ENCODE measurements at places on chromosomes 6 and 20. TPM values are rescaled to one million over a fixed set of nuclear protein-coding genes. Genes with fewer than 3 reads are reported as not detected.

The OR2H2 gene
- not detected for total RNA-seq

The HLA-DOA gene
- total RNA-seq, result not detected

The PRKN gene
- not detected for total RNA-seq

The APOM gene
- total RNA-seq, result 1.8 TPM

The ULBP3 gene
- total RNA-seq, result 10.3 TPM

The OTOR gene
- total RNA-seq, result not detected

The TAF8 gene
- 43.1 TPM for total RNA-seq

GRCh38 chr6:111680015-111680712, 74.5 kb upstream of the TRAF3IP2 start:
- no peak overlapping the region for H3K4me3 ChIP-seq
- H3K36me3 ChIP-seq, result peaks cover 3% of the 10 kb centered on the region
- H3K4me1 ChIP-seq, result no peaks in the 10 kb centered on the region
- H3K27ac ChIP-seq, result no peak overlapping the region
- no peak for DNase-seq

DNA sequence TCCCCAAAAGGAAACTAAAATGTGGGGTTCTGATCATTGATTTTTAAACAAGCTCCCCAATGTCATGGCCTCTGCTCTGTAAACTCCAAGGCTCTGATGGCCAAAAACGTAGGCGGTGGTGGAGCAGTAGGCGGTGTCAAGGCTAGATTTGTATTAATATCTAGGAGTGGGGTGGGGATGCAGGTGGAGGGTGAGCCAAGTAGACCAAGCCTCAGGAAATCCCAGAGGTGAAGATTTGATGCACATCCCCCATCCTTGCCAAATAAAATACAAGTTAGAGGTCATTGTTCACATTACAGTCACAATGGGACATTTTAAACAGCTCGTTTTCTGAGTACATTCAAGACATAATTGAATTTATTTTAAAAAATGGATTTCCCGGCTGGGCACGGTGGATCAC, 30.9 kb upstream of the TBC1D7 start:
- H3K27ac ChIP-seq, result no peak overlapping the region
- no peaks in the 10 kb centered on the region for H3K36me3 ChIP-seq
- H3K4me1 ChIP-seq, result peaks cover 45% of the 10 kb centered on the region
- H3K27me3 ChIP-seq, result no peaks in the 10 kb centered on the region

GRCh38 chr6:142374091-142374770, 72.4 kb downstream of the ADGRG6 start:
- H3K27ac ChIP-seq, result no peak overlapping the region
- peaks cover 28% of the 10 kb centered on the region for H3K4me1 ChIP-seq
- no peak for DNase-seq
- H3K27me3 ChIP-seq, result no peaks in the 10 kb centered on the region

DNA sequence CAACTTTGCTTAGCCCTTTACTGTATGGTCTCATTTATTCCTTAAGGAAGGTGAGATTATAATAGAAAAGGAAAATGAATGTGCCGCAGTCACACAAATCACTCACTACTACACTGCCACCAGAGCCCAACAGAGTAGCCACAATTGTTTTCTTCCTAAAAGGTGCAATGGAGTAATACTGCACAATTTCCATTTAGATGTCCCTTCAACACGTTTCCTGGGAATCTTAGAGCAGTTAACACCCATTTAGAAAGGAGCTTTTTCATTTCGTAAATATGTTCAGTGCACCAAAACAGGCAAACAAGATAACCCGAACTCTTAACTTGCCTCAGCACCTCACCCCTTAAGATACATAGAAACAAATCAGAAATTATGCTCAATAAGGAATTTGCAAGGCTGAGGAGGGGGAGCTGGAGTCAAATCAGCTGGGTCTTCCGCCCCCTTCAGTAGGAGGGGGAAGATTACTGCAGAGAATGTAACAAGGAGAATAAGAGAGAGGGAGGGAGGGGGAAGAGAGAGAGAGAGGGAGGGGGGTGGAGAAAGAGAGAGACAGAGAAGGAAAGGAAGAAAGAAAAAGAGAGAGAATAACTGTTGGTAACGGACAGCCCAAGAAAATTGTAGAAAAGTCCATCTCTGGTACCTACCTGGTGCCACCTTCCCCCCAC, 155.5 kb downstream of the BCAS1 start:
- peak overlapping the region; percentile 68 for H3K4me3 ChIP-seq
- DNase-seq, result peak; percentile 75
- H3K4me1 ChIP-seq, result peaks cover 31% of the 10 kb centered on the region
- no peaks in the 10 kb centered on the region for H3K36me3 ChIP-seq
- no peaks in the 10 kb centered on the region for H3K27me3 ChIP-seq

DNA sequence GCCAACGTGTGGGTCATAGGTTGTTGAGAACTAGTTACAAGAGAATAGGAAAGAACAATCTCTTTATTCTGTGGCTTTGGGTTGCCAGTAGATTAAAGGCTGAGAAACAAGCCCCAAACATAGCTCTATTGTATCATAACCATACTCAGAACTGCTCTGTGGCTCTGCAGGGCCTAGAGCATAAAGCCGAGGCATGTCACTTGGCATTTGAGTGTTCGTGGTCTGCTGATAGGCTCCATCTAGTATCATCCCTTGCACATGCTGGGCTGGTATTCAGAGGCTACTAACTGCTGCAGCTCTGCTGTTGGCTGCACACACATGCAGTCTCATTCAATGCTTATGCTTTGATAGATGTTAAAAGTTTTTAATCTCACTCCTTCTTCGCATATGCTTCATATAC, 157.9 kb downstream of the OGFRL1 start:
- no peaks in the 10 kb centered on the region for H3K4me1 ChIP-seq
- no peak overlapping the region for H3K27ac ChIP-seq
- H3K36me3 ChIP-seq, result no peaks in the 10 kb centered on the region
- no peak overlapping the region for H3K4me3 ChIP-seq
- DNase-seq, result no peak

- no peak overlapping the region for H3K4me3 ChIP-seq
- peaks cover 47% of the 10 kb centered on the region for H3K4me1 ChIP-seq
- DNase-seq, result no peak
- H3K27me3 ChIP-seq, result no peaks in the 10 kb centered on the region
- no peaks in the 10 kb centered on the region for H3K36me3 ChIP-seq
Measured at GRCh38 chr6:52106994-52107393, 19.6 kb upstream of the PKHD1 start.

DNA sequence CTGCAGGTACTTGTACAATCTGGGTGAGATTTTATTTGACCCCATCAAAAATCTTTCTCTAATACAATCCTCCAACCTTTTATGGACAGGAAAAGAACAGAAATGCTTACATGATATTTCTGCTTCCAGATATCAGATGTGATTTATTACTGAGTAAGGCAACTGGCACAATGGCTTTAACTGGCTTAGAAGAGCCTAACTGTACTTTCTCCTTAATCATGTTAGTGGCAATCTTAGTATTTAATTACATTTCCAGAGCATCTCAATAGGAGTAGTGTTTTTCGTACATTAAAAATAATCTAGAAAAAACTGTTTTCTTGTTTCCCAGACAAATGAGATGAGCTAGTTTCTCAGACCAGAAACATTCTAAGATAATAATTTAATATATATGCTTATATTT, 251.6 kb downstream of the KCNQ5 start:
- no peak overlapping the region for H3K4me3 ChIP-seq
- H3K27me3 ChIP-seq, result 0 out of 2 replicates have a peak, but pooled peaks cover 3% of the 10 kb centered on the region
- no peak overlapping the region for H3K27ac ChIP-seq
- DNase-seq, result no peak
- no peaks in the 10 kb centered on the region for H3K4me1 ChIP-seq
- no peaks in the 10 kb centered on the region for H3K36me3 ChIP-seq

GRCh38 chr20:11247046-11248010, 573.5 kb upstream of the JAG1 start:
- no peak for DNase-seq
- no peak overlapping the region for H3K4me3 ChIP-seq
- H3K4me1 ChIP-seq, result no peaks in the 10 kb centered on the region
- no peaks in the 10 kb centered on the region for H3K27me3 ChIP-seq
- no peaks in the 10 kb centered on the region for H3K36me3 ChIP-seq

DNA sequence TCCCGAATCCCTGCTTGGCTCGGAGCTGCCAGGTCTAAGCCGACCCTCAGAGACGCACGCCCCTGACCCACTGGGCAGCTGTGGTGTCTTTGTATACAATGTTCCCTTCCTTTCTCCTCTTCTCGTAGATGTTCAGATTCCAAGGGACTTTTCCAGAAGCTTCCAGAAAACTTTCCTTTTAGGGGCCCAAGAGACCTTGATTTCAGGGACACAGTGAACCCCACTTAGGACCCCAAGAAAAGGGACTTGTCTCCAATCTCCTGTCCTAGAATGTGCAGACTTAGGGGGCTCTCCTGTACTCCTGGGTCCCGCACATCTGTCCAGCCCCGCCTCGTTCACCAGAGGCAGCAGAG, 103.5 kb downstream of the EDN3 start:
- H3K4me1 ChIP-seq, result peaks cover 50% of the 10 kb centered on the region
- H3K27ac ChIP-seq, result peak overlapping the region; percentile 74

GRCh38 chr20:10928841-10929421, 255.1 kb upstream of the JAG1 start:
- no peaks in the 10 kb centered on the region for H3K36me3 ChIP-seq
- H3K4me3 ChIP-seq, result no peak overlapping the region
- H3K4me1 ChIP-seq, result no peaks in the 10 kb centered on the region
- H3K27ac ChIP-seq, result no peak overlapping the region
- no peaks in the 10 kb centered on the region for H3K27me3 ChIP-seq

DNA sequence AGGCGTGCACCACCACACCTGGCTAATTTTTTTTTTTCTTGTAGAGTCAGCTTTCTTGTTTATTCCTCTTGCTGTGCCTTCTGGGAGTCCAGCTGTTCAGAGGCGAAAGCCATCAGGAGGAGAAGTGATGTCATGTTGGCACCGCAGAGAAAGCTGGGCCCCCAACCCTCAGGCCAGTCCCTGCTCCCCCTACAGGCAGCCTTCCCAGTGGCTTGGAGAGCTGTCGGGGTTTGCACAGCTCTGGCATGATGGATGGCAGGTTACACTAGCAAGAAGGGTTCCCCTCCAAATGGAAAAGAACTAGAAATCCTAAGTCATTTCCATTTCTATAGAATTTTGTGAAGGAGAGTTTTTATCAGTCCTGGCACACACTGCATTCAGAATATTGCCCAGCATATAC, 72.6 kb downstream of the C6orf52 start:
- no peak overlapping the region for H3K27ac ChIP-seq
- no peak overlapping the region for H3K4me3 ChIP-seq
- no peak for DNase-seq
- no peaks in the 10 kb centered on the region for H3K36me3 ChIP-seq
- no peaks in the 10 kb centered on the region for H3K27me3 ChIP-seq
